ENCODE measurements at places on chromosomes 11 and 22.

DNA sequence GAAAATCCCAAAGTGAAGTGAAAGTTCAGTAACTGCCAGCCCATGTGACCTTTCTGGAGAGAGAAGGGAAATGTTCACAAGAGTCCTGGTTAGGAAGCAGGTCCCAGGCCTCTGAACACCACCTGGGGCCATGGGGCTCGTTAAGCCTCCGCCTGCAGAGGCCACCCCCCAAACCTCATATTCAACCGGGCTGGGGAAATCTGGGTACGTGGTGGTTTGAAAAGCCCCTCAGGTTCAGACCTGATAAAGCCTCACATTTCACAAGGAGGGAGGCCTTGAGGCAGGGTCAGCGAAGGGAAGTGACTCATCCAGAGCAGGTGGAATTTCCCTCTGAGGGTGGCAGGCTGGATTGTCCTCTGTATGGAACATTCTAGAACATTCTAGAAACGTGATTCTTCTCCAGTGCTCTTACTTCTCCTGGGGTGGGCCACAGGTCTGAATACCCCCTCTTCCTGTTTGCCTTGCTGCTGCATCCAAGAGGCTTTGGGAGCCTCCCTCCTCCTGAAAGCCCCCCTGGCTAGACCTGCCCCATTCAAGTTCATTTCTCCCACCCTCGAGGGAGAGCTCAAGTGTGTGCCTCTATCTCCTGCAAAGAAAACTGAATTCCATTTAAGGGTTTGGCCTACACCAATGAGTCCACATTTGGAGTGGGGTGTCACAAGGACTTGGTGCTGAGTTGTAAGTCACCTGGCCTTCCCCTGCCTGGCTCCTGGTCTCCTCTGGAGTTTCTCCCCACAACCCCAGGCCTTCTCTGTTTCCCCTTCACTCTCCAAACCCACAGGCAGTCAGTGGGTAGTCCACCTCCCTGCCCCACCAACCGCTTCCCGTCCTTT is 6.3 kb downstream of the FXYD2 start:
- peak; percentile 31 for DNase-seq

DNA sequence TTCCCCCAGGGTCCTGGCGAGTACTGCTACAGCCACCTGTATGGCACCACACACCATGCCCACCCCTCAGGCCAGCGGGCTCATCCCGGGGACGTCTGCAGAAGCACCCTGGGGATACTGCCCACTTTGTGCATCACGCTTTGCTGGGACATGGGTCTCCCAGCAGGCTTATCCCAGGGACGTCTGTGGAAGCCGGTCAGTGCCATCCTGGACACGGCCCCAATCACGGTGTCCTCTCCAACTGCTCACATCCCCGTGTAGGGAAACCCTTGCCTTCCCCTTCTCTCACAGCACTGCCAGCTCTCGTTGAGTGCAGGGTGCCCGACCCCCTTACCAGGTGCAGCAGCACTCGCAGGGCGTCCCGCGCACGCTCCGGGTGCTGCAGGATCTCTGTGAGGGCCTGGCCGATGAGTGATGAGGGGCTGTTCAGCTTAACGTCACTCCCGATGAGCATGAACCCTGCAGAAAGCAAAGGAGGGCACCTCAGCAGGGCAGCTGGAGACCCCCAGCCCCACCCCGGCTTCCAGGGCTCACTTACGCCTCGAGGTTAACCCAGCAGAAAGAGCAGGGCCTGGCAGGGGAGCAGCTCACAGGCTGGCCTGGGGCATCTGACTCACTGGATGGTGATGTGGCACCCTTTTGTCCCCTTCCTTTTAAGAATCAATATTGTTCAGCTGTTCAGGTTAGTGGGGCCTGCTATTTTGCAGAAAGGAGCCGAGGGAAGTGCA is 76.9 kb upstream of the PITPNB start:
- DNase-seq, result no peak

DNA sequence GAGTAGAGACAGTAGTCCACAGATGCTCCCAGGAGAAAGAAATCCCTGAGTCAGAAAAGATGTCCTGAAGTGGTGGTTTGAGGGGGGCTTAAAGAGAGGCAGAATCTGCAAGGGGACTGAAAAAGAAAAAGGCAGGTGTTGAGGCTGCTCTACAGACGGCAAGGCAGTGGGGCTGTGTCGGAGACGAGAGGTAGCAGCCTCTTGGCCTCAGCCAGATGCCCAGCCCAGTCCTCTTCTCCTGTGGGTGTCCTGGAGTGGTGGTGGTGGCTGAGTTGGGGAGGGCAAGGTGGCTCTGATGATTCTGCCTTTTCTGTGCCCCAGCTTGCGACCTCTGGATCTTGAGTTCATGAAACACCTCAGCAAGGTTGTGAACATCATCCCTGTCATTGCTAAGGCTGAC is 9.3 kb upstream of the WBP2NL start:
- no peak for DNase-seq

GRCh38 chr11:28951191-28951590 is 843.0 kb downstream of the METTL15 start:
- DNase-seq, result no peak

DNA sequence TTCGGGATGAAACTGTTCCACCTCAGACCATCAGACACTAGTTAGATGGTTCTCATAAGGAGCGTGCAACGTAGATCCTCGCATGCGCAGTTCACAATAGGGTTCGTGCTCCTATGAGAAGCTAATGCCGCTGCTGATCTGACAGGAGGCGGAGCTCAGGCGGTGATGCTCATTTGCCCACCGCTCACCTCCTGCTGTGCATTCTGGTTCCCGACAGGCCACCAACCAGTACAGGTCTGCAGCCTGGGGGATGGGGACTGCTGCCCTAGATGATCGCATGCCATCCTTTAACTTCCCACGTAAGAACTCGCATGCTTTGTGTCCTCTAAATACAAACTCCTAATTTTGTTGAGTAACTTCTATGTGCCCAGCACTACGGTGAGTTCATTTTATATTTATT is 62.6 kb downstream of the EFCAB6 start:
- no peak for DNase-seq

GRCh38 chr11:83655976-83656375 is 369.8 kb upstream of the CCDC90B start:
- no peak for DNase-seq

All from fibroblast of lung (primary cell).